ENCODE measurements at places on chromosomes 5 and 9.

- no peak for DNase-seq
Observed at GRCh38 chr9:34690983-34691935, at the start of gene CCL19. TSS of gene CCL19 (minus strand) at chr9:34691276. CDS start at chr9:34691139, 137 bp downstream.

- no peak for DNase-seq
Observed at GRCh38 chr5:42908086-42908485, 96.4 kb upstream of the SELENOP start.

- DNase-seq = no peak
Observed at GRCh38 chr9:72292874-72293607, 72.0 kb downstream of the ZFAND5 start.

DNA sequence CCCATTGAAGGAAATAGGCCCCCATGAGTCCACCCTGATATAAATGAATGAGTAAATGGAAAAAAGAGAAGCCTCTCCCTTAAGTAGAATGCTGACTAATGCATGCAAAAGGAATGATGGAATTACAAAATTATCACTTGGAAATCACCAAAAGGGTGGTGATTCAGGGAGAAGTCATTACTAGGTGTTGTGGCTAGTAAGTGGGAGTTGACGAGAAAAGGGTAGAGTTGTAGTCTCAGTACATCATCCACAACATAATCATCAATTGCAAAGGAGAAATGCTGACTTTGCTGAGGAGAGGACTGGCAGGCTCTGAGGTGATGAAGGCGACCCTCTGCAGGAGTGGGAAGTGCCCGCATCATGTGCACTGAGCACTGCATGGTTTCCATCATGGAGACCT is 201.5 kb upstream of the S1PR3 start:
- DNase-seq = no peak

GRCh38 chr9:37565661-37566618 is 10.2 kb downstream of the FBXO10 start:
- no peak for DNase-seq
